ENCODE measurements at places on chromosomes 3 and 15.

GRCh38 chr15:92653836-92654539 lies 1.6 kb downstream of the FAM174B start:
- no peak for DNase-seq

GRCh38 chr15:67901922-67902321 lies 62.1 kb upstream of the RNU6-1 start:
- no peak for DNase-seq

- no peak for DNase-seq
These were observed 34.2 kb downstream of the ATP2B2 start for GRCh38 chr3:10471054-10471688.

DNA sequence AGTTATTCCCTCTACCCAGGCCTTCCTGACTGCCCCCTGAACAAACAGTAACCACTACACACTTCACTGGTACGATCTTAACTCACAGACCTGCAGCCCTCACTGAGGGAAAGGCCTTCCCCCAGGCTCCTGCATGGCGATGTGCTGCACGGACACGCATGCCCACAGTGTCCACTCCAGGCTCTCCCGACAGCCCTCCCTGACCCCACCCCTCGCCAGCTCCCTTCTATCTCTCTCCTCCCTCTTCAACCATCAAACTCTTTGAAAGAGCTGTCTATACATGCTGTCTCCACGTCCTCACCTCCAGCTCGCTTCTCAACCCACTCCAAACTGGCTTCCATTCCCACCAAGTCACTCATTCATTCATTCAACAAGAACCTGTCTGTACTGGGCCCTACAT lies 3.9 kb downstream of the SCN5A start:
- DNase-seq: no peak

DNA sequence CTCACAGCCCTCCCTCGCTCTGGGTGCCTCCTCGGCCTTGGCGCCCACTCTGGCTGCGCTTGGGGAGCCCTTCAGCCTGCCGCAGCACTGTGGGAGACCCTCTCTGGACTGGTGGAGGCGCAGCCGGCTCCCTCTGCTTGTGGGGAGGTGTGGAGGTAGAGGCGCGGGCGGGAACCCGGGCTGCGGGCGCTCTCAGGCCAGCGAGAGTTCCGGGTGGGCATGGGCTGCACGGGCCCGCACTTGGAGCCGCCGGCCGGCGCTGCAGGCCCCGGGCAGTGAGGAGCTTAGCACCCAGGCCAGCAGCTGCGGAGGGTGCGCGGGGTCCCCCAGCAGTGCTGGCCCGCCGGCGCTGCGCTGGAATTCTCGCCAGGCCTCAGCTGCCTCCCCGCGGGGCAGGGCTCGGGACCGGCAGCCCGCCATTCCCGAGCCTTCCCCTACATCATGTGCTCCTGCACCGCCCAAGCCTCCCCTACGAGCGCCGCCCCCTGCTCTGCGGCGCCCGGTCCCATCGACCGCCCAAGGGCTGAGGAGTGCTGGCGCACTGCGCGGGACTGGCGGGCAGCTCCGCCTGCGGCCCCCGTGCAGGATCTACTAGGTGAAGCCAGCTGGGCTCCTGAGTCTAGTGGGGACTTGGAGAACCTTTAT lies 46.0 kb upstream of the GSK3B start:
- no peak for DNase-seq

DNA sequence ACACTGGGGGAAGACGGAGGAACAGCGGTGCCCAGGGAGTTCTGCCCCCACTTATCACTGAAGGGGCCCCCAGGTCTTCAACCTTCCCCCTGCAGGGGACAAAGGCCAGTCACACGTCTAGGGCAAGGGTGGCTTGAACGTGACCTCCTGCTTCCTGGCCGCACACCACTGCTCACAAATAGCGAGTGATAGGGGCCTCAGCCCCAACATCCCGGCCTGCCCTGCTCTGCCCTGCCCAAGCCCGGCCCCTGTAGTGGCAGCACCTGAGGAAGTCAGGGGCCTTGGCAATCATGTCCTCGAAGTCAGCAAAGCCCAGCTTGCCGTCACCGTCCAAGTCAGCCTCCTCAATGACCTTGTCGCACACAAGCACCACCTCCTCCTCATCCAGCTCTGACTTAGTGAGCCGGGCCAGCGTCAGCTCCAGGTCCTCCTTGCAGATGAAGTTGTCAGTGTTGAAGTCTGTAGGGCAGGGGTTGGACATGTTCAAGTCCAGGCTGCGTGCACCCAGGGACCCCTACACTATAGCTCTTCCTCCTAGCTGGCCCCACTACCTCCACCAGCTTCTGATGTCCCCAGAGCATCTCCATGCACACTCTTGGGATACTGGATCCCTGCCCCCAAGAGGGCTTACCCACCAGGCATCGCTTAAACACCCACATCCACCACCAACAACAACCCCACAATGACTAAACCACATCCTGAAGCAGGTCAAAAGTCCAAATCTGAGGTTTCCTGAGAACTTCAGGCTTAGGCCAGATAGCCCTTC lies 13.3 kb downstream of the SH2D7 start:
- DNase-seq: no peak

GRCh38 chr3:115148142-115148790 lies 1.2 kb upstream of the ZBTB20 start:
- no peak for DNase-seq

DNA sequence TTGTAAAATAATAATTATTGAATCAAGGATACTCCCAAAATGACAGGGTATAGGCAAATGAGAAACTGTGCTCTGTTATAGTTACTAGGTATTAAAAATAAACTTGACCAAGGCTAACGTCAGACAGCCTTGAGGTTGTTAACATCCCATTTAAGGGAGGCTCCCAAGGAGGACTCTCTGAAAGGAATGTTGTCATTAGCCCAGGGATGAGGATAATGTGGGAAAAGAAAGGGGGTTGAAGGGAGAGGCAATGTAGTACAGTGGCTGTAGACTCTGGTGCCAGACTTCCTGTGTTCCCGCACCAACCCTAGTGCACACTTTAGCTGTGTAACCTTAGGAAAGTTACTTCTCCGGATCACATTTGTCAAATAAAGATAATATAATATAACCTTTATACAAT lies 47.0 kb upstream of the RARB start:
- DNase-seq: no peak
